ENCODE measurements at places on chromosomes 1 and 21.

DNA sequence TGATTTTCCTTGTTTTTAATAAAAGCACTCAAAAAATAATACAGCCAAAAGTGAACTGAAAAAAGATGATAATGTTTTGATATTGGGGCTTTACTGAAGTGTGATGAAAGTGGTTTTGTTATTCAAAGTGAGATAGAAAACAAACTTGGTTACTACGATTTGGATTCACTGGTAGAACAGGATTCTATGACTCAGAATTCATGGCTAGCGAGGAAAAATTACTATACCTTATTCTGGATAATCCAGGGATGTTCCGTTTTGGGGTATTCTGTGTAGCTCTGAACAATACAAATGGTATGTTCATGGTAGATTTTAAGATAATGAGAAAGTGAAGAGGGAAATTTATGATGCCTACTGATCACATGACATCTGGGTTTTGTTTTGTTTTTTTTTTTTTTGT is 117.7 kb downstream of the NRDC start:
- no peak for DNase-seq

- peak; percentile 26 for DNase-seq
Measured at GRCh38 chr1:109134423-109134822, 20.5 kb downstream of the ELAPOR1 start.

DNA sequence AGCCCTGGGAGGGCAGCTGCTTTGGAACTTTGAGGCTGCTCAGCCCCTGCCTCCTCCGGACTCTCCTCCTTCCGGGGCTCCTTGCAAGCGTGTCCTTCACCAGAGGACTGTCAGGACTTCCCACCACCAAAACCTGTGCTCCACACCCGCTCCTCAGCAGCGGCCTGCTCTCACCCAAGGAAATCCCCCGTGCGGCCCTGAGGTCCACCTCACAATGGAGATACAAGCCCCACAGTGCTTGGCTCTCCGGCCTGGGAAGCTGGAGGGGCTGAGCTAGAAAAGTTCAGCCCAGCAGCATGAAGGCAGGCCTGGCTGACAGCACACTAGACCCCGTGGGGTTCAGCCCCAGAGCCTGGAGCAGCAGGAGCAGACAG is 33.6 kb downstream of the PGBD5 start:
- no peak for DNase-seq

DNA sequence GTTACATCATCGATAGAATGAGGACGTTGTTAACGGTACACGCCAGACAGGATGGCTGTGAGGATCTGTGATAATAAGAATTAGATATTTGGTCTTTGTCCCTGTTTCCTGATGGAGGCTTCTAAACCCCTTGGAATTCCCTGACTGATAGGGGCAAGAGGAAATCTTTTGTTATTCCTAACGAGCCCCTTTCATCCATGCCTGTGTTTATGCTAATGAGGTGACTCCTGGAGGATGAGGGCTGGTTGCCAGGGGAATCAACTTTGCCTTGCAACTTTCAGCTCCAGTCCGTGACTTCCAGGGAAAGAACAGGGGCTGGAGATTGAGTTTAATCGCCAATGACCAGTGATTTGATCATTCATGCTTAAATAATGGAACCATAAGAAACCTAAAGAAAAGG is 39.3 kb upstream of the NLRP3 start:
- no peak for DNase-seq

- DNase-seq, result no peak
Measured at GRCh38 chr1:59428828-59429227, 131.9 kb downstream of the FGGY start.

GRCh38 chr1:15102646-15103045 is 50.9 kb upstream of the TMEM51 start:
- no peak for DNase-seq

GRCh38 chr1:56920591-56921001 is 45.2 kb downstream of the C8B start:
- DNase-seq, result no peak

DNA sequence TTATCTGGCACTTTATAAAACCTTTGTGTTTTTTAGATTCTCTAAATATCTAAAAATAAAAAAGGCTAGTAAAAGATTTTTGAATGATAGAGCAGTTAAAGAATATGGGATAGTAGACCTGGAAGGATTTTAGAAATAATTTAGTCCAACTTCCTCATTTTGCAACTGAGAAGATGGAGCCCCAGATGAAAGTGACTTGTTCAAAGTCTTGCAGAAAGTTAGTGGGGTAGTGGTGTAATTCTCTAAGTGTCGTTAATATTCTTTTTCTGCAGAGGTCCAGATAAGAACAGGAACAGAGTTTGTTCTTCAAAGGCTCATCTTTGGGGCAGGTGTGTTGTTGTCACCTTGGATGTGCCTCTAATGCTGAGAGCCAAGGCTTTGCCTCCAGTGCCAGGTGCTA is 159.5 kb downstream of the DISC1 start:
- no peak for DNase-seq

DNA sequence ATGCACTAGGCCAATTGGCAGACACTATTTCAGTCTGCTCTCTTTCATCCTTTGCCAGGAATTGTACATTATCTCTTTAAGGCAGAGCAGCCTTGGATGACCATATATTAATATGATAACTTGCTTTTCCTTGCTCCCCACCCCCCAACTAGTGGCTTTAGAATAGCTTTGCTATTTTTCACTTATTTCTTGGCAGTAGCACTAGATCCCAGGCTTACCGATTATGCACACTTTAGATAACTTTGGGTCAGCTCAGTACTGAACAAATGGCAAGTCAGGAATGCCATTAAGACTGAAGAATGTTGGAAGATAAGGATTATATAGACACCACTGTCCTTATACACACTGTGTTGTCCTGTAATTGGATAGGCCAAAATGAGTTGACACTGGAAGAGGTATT is 146.4 kb downstream of the FGGY start:
- DNase-seq, result no peak

DNA sequence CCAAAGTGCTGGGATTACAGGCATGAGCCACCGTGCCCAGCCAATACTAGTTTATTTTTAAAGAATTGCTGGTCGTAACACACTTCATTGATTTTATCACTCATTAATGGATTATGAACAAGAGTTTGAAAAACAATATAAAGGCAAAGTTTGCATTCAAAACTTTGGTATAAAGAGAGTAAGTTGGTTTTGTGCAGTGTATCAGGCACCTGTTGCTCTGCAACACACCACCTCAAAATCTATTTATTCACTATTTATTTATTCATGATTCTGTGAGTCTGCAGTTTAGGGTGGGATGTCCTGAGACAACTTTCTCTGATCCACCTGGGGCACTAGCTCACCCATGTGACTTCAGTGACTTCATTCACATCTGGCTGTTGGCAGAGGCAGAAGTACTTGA is 10.2 kb upstream of the METTL18 start:
- DNase-seq, result no peak

- no peak for DNase-seq
Measured at GRCh38 chr1:229302740-229303139, 31.8 kb downstream of the RAB4A start.

- DNase-seq, result no peak
Measured at GRCh38 chr1:164958982-164959768, 397.3 kb downstream of the LMX1A start.

- DNase-seq, result no peak
Measured at GRCh38 chr1:215542301-215542700, 24.8 kb upstream of the KCTD3 start.

- DNase-seq, result no peak
Measured at GRCh38 chr1:163038928-163039706, 30.0 kb upstream of the RGS4 start.

Measured in mucosa of gallbladder (tissue), 1 donor.